ENCODE measurements at places on chromosomes 12 and 14. TPM values are rescaled to one million over a fixed set of nuclear protein-coding genes. Genes with fewer than 3 reads are reported as not detected.

DNA sequence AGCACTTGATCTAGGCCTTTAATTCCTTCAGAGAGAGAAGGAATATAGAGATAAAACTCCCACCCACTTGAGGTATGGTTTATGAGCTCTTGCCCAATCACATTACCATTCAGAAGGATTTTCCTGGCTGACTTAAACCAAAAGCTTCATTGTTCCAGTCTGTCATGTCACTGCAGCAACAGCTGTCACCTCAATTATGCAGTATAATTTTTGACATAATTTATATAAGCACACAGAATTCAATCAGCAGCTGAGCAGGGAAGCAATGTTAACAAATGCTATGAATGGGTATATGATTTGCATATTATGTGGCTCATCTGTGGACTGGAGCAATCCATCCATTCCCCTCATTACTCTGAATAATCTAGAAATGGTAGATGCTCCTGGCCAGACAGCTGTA, 40.3 kb downstream of the CBX5 start:
- DNase-seq: no peak

- no peak for DNase-seq
Observed at GRCh38 chr12:58765653-58766512, 154.4 kb downstream of the LRIG3 start.

Gene VRTN
- not detected for total RNA-seq

Gene FOS
- 1.1 TPM for total RNA-seq

Gene ACSM4
- not detected for total RNA-seq
